ENCODE measurements at places on chromosomes 5 and 9.

DNA sequence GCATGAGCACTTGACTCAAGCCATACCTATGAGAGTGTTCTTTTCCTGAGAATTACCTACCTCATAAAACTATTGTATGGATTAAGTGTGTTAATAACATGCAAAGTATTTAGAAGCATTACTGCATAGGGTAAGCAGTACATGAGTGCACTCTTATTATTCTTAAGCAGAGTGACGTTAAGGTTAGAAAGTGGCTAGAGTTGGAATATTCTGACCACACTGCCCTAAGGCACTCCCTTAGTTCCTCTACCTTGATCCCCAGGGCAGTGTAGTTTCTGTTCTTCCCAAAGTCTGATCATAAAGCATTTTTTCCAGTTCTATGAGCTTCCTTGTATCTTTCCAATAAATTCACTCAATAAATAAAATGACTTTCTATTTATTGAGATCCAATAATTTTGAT, 189.2 kb downstream of the PCSK1 start:
- no peak for DNase-seq

DNA sequence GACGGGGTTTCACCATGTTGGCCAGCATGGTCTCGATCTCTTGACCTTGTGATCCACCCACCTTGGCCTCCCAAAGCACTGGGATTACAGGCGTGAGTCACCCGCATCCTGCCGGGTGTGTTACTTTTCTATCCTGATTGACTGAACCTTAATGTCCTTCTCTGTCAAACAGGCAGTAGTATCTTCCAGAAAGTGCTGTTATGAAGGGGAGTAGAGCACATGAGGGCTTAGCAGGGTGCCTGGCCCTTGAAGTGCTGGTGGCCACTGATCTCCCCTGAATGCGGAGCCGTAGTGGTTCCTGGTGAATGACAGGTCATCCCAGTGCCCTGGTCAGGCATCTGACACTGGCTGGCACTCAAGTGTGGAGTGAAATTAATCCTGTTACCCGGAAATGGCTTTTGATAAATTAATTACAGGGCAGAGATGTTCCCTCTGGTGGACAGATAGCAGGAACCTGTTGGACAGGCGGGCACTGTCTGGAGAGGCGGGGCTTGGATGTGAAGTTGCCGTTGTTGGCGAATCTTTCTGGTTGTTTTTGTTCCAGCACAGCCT, 28.4 kb downstream of the PRRC2B start:
- DNase-seq = no peak

- no peak for DNase-seq
Measured at GRCh38 chr9:32986971-32987370, 14.5 kb downstream of the APTX start.

DNA sequence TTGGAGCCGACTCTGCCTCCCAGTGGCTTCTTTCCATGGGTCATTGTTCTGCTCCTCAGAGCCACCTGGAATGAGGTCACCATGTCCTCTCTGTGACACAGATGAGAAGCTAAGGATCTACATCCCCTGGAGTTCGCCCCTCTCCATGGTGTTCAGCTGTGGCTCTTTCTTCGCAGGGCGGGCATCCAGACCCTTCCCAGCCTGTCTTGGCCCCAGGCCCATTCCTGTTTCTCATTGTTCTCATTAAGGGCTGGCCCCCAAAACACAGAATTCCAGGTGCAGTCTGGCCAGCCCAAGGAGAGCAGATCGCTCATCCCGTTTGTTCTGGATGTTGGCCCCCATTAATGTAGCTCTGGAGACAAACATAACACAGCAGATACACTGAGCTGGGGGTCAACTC, 66.4 kb upstream of the COL15A1 start:
- no peak for DNase-seq

DNA sequence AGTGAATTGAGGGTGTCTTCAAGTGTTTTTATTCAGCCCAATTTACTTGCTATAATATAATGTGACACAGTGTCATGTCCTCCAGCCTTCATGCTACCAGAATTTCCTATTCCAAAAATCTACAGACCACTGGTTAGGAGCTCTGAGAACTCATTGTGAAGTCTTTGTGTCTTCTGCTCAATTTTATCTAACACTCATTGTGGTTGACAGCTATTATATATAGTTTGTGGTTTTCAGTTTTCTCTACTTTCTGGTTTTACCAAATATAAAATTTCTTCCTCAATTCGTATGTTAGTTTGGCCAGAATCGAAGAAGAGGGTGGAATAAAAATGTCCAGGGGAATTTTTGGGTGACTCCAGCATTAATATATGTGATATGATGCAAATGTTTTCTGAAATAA, 509.3 kb upstream of the NUDT12 start:
- DNase-seq = no peak

GRCh38 chr5:26569241-26569928, 469.0 kb downstream of the CDH9 start:
- no peak for DNase-seq

DNA sequence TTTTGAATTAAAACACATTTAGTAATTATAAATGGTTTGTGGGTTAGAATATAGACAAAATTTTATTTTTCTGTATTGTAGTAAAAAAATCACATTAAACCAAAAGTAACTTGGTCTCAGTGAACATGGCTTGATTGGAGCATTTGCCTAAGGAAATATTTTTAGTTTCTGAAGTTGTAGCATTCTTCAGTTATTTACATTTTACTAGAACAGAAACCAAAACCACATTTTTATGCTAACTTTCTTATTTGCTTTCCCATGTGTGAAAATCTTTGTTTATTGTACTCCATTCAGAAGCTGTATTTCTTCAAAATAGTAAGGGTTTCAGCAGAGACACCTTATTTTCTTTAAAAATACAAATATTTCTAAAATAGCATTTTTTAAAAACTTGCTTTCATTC, 129.9 kb downstream of the SGCD start:
- no peak for DNase-seq

DNA sequence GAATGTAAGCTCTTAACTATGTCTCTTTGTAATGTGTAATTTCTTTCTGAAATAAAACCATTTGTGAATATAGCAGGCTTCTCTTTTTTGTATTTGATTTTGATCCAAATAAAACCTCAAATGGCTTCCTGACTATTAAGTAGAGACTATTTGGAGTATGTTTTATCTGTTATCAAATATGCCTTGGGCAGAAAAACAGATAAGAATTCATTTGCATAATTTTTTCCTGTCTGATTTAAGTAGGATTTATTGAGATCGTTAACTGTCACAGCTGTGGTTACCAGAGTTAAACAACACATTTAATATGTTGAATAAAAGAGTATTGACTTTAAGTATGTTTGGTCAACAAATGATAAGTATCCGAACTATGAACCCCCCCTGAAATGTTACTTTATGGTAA, 104.9 kb downstream of the MELK start:
- no peak for DNase-seq

- no peak for DNase-seq
Measured at GRCh38 chr9:97768746-97769145, 71.6 kb upstream of the XPA start.

GRCh38 chr9:242461-243080, 27.9 kb downstream of the DOCK8 start:
- no peak for DNase-seq

DNA sequence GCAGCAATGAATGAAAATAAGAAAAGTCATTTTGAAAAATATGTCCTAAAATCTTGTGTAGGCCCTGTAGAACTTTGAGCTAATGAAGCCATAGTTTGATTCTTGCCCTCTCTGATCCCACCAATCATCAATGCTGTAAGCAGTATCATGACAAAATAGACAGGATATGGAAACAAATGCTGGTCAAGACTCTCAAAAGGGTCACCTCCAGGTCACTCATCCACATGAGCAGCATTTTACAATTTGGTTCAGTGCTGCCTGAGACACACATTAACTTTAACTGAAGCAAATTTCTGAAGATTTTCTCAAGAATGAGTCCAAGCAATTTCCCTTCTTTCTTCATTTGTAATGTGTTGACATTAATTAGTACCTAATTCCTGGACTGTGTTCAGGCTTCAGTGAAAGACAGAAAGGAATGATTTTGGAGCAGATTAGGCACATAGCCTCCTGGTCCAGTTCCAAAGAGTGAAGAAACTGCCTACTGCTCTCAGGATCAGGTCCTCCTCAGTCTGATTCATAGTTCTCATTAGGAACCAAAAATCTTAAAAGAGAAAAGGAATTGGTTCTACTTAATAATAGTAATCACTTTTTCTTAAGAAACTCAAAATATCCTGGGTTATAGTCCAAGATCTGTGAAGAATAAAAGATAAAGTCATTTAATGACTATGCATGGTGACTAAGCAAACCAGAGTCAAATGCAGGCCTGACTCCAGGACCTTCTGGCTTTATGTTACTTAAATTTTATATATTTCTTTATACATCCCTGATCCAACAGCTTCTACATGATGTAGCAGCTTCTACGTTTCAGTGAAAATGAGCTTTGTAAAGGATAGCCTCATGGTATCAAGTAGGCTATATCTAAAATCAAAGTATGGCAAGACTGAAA, 192.1 kb upstream of the RGMB start:
- no peak for DNase-seq

DNA sequence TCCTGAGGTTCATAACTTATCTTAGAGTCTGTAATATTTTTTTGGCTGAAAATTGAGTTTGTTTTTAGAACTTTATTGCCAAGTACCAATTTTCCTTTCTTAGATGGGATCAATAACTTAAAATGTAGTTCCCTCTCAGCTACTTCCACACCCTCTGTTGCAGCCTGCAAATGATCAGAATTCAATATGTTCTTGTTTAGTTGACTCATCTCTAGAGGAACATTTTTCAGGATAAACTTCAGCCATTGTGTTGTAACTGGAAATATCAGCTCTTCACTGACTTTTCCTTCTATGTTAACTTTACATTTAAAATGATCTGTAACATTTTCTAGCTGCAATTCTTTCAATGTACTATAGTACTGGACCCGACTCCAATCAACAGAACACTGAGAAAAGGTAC, 115.7 kb downstream of the ESM1 start:
- DNase-seq = no peak

All from left forelimb (tissue), 1 donor.